ENCODE measurements at places on chromosomes 2 and 18. TPM values are rescaled to one million over a fixed set of nuclear protein-coding genes. Genes with fewer than 3 reads are reported as not detected.

GRCh38 chr2:38590053-38590452 lies 12.7 kb downstream of the HNRNPLL start:
- no peak overlapping the region for H3K27ac ChIP-seq
- no peaks in the 10 kb centered on the region for H3K27me3 ChIP-seq
- no peak for DNase-seq
- H3K36me3 ChIP-seq, result peaks cover 3% of the 10 kb centered on the region

DNA sequence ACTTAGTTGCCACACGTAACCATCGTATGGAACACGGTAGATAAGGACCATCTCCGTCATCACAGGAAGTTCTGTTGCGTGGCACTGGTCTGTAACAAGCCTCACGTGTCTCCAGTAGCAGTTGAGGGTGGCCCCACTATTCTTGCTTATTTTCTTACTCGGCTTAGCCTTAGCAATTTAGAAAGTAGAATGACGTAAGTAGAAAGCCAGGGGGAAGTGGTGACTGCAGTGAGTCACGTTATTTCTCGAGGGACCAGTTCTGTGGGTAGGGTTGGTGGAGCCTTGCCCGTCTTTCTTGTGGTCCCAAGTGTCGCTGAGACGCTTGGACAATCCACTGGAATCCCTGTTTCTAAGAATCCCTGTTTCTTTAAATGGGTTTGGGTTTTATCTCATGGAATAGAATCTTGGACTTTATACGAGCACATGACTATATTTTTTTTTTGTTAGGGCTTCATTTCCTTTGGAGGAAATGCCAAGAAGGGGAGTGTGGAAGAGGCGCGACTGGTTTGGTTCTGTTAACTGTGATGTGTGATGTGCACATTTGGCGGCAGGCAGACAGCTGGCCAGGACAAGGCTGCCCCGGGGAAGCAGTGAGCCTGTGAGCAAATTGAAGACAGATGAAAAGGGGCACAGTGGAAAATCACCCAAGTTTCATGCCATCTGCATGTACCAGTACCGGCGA lies 96.2 kb downstream of the CABLES1 start:
- H3K4me1 ChIP-seq, result no peaks in the 10 kb centered on the region
- no peak overlapping the region for H3K27ac ChIP-seq
- H3K27me3 ChIP-seq, result no peaks in the 10 kb centered on the region
- no peaks in the 10 kb centered on the region for H3K36me3 ChIP-seq

- no peak overlapping the region for H3K4me3 ChIP-seq
- DNase-seq, result no peak
- peak overlapping the region; percentile 0 for H3K27ac ChIP-seq
- peaks cover 5% of the 10 kb centered on the region for H3K4me1 ChIP-seq
- H3K36me3 ChIP-seq, result no peaks in the 10 kb centered on the region
These were observed 110.4 kb downstream of the FMNL2 start for GRCh38 chr2:152445375-152445774.

GRCh38 chr2:188382107-188382506 lies 90.4 kb downstream of the GULP1 start:
- H3K27me3 ChIP-seq, result no peaks in the 10 kb centered on the region
- no peak for DNase-seq
- H3K4me3 ChIP-seq, result no peak overlapping the region
- peaks cover 41% of the 10 kb centered on the region for H3K4me1 ChIP-seq
- H3K27ac ChIP-seq, result peak overlapping the region; percentile 51
- H3K36me3 ChIP-seq, result no peaks in the 10 kb centered on the region

GRCh38 chr2:179059026-179059700 lies 9.2 kb upstream of the CCDC141 start:
- no peak overlapping the region for H3K4me3 ChIP-seq
- H3K36me3 ChIP-seq, result no peaks in the 10 kb centered on the region
- H3K4me1 ChIP-seq, result no peaks in the 10 kb centered on the region
- no peak for DNase-seq
- H3K27ac ChIP-seq, result no peak overlapping the region
- no peaks in the 10 kb centered on the region for H3K27me3 ChIP-seq

- no peaks in the 10 kb centered on the region for H3K4me1 ChIP-seq
- no peak for DNase-seq
- H3K27me3 ChIP-seq, result no peaks in the 10 kb centered on the region
- H3K27ac ChIP-seq, result no peak overlapping the region
- H3K36me3 ChIP-seq, result no peaks in the 10 kb centered on the region
- no peak overlapping the region for H3K4me3 ChIP-seq
These were observed 58.4 kb downstream of the SEMA4F start for GRCh38 chr2:74712223-74713053.

The TBR1 gene
- total RNA-seq, result not detected

The TNS1 gene
- total RNA-seq, result 90.4 TPM

All from pancreas (tissue), 10 donors.